ENCODE measurements at places on chromosomes 13 and 19.

GRCh38 chr19:11286312-11286974 lies 9.5 kb upstream of the TSPAN16 start:
- no peak for DNase-seq

DNA sequence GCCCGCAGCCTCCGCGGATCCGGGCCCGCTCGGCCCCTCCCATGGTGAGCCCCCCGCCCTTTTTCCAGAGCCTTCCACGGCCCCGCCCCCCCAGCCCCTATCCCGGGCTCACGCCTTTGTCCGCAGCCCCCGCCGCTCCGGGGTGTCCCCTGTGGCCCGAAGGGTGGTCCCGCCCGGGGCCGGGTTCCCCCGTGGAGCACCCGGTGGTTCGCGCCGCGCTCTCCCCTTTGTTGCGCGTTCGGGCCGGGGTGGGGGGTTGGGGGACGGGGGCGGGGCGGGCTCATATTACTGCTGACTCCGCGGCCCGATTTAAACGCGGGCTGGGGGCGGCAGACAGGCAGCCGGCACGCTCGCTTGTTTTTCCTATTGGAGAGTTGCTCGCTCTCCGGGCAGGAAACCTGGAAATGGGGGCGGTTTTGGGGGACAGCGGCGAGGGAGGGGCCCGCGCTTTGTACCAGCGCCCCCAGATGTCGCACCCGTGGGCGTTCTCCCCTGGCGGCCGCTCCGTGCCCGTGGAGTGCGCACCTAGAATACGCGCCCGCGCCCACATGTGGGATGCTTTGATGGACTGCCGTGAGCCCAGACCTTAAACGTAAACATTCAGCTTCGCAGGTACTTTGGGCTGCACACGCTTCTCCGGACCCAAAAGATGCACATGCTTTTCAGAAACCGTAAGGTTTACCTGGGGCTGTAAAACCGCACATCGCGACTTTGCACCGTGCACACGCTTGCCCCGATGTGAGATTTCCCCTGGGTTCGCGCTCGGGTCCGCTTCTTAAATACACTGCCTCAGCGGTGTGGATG lies 699 bp downstream of the PTOV1 start:
- DNase-seq = peak; percentile 20

DNA sequence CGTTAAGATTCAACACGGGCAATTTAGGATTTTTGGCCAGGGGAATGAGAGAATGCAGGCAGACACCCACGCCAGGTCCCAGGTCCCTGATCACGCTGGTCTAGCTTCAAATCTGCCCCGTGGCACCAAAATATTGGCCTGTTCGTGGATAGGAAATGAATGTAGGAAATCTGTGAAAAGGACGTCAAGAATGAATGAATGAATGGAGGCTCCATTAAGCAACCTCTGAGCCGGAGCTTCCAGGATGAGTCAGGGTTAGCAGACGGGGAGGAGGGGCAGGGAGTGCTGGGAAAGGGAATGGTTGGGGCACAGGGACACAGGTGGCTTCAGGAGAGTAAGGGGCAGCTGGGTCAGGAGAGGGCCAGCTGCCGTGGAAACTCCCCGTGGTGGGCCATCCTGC lies 4.2 kb downstream of the SULT2B1 start:
- DNase-seq = no peak

DNA sequence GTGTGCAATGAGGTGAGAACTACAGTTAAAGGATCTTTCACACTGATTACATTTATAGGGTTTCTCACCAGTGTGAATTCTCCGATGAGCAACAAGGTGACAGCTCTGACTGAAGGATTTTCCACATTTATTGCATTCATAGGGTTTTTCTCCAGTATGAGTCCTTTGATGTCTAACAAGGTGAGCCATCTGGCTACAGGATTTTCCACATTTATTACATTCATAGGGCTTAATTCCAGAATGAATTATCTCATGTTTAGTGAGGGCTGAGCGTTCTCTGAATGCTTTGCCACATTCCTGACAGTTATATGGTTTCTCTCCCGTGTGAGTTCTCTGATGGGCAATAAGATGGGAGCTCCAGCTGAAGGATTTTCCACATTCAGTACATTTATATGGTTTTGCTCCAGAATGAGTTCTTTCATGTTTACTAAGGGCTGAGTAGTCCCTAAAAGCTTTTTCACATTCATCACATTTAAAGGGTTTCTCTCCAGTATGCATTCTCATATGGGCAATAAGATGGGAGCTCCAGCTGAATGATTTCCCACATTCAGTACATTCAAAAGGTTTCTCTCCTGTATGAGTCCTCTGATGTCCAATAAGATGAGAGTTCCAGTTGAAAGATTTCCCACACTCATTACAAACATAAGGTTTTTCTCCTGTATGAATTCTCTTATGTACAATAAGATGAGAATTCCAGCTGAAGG lies 4.4 kb upstream of the C19orf18 start:
- no peak for DNase-seq

DNA sequence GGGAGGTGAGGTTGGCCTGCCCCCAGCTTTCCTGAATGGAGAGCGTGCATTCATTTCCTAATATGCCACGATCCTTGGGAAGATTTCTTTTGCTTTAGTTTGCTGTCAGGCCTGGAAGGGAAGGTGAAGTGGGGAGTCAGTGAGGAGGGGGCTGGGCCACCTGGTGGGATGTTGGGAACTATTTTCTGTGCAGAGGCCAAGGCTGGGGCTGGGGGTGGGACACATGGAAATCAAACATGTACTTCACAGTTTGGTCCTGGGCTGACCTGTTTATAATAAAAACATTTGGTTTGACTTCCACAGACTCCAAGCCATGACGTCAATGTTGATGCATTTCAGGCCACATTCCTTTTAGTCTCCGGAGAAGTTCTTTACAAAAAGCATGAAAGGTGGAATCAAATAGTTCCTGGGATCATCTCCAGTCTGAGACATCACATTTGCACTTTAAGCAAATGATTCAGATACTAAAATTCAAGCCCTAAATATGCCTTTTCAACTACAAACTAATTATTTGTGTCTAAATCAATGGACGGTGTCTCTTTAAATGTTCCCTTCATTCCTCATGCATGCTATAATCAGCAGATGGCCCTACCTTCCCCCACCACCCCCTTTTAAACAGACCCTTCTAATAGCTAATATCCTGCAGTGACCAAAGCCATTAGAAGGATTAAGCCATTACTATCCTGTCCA lies 41.5 kb upstream of the MEDAG start:
- DNase-seq = no peak

- DNase-seq = no peak
Observed at GRCh38 chr13:91136806-91137205, 210.7 kb upstream of the MIR17HG start.

- DNase-seq = peak; percentile 69
Observed at GRCh38 chr19:17803264-17803896, 8.4 kb downstream of the B3GNT3 start.

DNA sequence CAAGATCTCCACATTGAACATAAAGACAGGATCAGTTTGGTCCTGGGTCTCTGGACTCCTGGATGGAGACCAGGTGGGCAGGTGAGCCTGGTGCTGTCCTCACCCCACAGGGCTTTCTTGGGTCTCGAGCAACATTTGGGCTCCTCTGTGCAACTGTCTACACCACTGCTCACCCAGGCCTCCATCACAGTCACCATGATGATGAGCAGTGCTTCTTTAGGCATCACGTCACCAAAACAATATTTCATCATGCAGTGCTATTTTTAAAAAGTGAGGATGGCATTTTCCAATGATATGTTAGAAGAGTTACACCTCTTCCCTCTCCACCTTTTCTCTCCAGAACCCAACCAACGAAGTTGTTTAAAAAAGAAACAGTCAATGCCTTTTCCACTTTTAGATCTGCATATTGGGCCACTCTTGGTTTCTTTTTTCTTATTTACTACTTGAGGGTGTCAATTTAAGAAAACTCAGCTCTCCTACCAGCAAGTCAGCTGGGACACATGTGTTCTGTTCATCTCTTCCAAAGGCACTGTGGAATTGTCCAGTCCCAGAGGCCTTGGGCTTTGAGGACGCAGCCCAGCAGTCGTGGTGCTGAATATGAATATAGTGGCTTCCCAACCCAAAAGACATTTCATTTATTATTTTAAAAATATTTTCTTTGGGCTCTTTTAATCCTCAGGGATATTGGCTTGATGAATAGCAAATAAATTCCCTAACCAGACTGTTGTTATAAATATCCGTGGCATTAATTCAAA lies 405.7 kb downstream of the KCNRG start:
- no peak for DNase-seq

DNA sequence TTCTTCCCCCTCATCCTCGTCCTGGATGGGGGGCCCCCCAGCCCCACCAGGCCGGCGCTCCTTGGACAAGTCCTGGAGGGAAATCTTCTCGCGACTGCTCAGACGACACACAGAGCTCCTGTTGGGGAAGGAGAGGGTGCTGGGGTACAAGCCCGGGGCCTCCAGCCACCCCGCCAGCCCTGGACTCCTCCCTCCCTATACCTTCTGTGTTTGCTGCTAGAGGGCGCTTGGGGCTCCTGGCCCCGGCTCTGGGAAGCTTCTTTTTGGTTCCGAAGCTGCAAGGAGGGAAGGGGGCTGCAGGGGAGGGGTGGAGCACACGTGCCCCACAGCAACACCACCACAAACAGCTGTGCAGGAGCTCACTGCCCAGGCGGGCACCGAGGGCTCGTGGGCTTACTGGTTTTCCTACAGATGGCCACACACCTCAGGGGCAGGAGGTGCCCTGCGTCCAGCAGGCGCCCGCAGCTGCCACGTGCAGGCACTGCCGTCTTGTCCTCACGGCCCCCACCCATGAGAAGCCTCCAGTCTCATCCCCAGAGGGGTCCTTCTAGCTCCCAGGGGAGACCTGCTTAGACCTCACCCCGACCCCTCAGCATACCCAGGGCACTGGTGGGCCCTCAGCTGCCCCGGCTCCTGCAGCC lies 20.5 kb downstream of the EPS8L1 start:
- DNase-seq = no peak

GRCh38 chr13:30116379-30116778 lies 191.0 kb downstream of the KATNAL1 start:
- DNase-seq = no peak

DNA sequence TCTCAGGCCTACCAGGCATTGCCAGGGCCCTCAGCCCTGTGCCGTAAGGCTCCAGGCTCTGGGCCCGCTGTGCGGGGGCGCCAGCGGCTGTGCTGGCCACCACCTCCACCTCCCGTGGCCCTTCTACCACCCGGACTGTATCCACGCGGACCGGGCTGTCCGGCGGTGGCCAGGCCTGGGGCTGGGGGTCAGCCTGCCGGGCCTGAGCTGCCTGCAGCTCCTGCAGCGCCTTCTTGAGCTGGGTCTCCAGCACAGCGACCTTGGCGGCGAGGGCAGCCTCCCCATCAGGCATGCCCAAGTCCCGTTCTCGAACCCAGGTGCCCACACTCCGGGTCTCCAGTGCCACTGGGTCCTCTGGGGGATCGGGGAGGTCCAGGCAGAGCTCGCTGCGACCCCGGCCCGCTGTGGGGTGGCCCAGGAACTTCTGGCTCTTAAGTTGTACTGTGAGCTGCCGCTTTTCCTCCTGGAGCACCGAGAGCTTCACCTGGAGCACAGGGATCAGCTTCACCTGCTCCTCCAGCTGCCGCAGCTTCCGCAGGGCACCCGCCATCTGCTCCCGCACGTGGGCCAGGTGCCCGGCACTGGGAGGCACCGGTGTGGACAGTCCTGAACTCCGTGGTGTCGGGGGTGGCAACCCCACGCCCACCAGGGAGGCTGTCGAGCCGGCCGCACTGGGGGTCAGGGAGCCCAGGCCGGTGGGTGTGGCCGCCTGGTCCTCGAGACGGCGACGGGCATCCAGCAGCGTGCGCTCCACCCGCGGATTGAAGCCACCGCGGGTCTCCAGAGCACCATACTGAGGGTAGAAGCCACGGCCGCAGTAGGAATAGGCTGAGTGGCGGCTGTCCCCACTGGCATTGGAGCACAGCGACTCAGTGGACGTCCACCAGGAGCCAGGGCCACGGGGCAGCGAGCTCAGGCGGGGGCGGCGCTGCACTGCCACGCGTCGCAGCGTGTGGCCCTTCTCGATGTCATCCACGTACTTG lies 4.1 kb downstream of the KANK2 start:
- DNase-seq = no peak

- no peak for DNase-seq
Observed at GRCh38 chr13:94254737-94255136, 224.7 kb downstream of the DCT start.

DNA sequence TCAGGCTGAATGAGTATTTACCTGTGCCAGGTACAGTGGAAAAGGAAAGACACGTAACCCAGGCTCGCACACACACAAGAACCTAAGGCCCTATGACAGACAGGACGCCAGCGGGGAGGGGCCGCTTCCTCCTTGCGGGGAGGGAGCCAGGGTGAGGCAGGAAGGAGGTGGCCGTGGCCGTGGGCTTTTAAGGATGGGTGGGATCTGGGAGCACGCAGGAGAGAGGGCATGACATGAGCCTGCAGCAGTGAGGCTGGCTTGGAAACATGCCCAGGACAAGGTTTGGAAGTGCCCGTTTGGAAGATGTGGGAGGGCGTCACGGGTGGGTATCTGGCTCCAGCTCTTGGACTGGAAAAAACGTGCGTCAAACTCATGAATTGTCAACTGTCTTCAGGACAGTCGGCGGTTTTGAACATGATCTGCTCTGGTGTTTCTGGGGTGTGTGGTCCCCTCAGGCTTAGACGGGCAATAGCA lies 20.1 kb downstream of the SH3GL1 start:
- peak; percentile 66 for DNase-seq

- no peak for DNase-seq
Observed at GRCh38 chr13:114275304-114275703, 6.1 kb upstream of the UPF3A start.

GRCh38 chr19:36547001-36547732 lies 19.1 kb upstream of the ZNF260 start:
- DNase-seq = no peak

- no peak for DNase-seq
Observed at GRCh38 chr19:51138549-51138979, 3.5 kb upstream of the SIGLEC7 start.

DNA sequence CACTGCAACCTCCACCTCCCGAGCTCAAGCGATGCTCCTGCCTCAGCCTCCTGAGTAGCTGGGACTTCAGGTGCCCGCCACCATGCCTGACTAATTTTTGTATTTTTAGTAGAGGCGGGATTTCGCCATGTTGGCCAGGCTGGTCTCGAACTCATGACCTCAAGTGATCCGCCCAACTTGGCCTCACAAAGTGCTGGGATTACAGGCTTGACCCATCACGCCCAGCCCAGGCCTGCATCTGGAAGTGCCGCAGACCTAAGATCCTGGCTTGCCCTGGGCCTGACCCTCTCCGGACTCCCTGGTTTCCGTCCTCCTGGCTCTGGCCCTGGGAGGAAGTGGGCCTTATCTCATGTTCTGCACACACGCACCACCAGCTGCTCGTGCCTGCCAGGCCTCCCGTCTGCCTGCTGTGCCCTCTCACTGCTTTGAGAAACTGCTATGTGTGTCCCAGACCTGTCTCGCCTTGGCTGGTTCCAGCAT lies 4.7 kb upstream of the PTGIR start:
- DNase-seq = no peak

GRCh38 chr19:58474291-58474996 lies 1.7 kb upstream of the ZNF446 start:
- DNase-seq = no peak
